ENCODE measurements at places on chromosomes 3 and 15. TPM values are rescaled to one million over a fixed set of nuclear protein-coding genes. Genes with fewer than 3 reads are reported as not detected.

Gene PP2D1
- total RNA-seq, result not detected

DNA sequence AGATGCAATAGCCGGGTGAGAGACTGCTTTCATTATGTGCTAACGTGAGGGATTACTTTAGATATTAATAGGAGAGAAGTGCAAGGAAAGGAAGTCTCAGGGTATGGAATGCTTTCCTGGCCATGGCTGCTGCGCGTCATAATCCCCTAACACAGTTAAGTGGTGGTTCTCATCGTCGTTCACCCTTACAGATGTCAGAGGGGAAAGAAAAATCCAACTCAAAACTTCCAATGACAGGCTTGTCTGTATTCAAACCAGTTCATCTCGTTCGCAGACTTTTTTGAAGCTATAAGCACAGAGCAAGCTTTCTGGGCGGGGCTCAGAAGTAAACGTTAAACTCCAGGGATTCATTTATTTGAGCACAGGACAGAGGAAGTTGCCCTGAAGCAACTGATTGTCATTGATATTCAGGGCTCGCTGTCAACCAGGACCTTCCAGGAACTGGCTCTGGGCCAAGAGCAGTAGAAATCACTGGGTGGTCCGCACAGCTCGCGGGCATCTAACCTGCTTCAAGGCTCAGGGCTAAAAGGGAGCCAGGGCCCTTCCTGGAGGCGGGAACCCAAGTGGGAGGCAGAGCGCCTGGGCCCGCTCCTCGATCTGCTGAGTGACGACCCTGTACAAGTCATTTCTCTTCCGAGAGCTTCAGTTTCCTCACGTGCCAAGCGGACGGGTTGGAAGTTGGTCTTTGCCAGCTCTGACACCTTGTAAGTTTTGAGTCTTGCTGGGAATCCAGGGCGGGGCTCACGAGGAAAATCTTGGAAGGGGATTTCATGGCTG lies 1.1 kb upstream of the LPP start:
- DNase-seq, result peak; percentile 71

DNA sequence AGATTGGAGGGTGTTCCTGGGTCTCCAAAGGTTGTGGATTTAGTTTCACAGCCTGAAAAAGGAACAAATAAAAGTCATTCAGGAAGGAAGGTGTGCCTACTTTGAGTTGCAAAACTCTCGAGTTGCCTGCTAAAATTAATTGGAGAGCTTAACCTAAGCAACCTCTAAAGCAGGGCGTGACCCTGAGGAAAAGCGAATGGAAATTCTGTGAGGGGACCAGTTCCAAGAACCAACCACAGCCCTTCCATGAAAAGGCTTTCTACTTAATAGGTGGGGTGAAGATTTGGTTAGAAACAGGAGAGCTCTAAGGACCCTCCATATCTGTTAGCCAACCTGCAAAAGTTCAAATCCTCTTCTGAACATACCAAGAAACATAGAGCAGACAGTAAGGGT lies 1.5 kb downstream of the CD80 start:
- DNase-seq, result no peak

GRCh38 chr3:79018671-79019136 lies 749.1 kb downstream of the ROBO1 start:
- DNase-seq, result peak; percentile 74

GRCh38 chr3:196965112-196965803 lies 3.4 kb downstream of the PIGZ start:
- DNase-seq, result peak; percentile 28

Data from sciatic nerve (tissue), 2 donors.